NCI-H1105 (cell line): ENCODE measurements at places on chromosomes 2 and 18.

GRCh38 chr2:238786379-238786778 is 61.5 kb upstream of the TWIST2 start:
- DNase-seq = no peak

DNA sequence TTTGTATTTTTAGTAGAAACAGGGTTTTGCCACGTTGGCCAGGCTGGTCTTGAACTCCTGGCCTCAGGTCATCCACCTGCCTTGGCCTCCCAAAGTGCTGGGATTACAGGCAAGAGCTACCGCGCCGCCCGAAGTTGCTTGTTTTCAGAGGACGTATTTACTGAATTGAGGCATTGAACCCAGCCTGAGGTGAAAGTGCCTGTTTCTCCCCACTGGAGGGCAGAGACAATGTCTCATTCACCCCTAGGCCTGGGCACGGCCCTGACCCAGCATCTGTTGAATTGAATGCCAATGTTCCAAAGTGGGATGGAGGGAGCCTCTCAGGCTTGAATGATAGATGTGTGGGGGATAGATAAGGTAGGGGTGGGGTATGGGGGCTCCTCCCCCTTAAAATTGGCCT is 4.5 kb upstream of the TMBIM1 start:
- DNase-seq = no peak

DNA sequence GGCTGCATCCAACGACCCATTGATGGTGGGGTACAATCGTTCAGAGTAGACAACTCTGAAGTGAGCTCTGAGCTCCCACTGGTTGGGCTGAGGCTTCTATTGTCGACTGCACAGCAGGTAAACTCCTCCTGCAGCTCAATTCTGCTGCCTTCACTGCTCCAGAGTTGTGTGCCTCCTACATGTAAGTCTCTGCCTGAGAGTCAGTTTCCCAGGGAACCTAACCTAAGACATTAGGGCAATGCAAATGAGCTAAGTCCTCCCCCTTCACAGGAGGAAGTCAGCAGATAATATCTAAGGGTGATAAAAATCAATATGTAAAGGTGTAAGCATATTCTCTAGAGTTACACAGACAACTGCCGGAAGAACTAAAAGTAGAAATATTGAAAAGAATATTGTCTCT is 22.5 kb upstream of the ACYP2 start:
- DNase-seq = no peak

- DNase-seq = no peak
Observed at GRCh38 chr2:80545420-80546210, 241.1 kb upstream of the LRRTM1 start.

DNA sequence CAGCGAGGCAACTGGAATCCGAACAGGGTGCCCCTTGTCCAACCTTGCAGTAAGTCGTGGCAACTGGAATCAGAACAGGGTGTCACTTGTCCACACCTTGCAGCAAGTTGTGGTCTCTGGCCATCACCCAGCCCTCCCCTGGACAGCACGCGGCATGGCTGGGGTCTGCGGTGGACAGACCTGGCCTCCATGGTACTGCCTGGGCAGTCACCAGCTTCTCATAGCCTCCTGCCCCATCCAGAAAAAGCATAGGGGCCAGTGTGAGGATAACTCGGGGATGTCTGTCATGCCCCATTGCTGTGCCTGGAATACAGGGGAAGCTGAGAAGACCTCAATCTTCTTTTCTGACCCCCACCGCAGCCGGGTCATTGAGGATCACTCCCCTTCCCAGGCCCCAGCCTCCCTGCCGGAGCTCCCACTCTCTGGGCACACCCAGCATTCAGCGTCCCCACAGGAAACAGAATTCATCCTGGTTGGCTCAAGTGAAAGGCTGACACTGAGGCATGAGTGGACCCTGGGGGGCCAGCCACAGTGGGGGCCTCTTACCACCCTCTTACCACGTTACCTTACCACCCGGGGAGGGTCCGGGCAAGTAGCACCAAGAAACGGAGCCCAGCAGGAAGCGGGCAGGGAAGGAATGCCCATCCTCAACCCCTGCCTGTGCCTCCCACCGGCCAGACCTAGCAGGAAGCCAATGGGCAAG is 68.0 kb upstream of the RAB6C start:
- DNase-seq = no peak

DNA sequence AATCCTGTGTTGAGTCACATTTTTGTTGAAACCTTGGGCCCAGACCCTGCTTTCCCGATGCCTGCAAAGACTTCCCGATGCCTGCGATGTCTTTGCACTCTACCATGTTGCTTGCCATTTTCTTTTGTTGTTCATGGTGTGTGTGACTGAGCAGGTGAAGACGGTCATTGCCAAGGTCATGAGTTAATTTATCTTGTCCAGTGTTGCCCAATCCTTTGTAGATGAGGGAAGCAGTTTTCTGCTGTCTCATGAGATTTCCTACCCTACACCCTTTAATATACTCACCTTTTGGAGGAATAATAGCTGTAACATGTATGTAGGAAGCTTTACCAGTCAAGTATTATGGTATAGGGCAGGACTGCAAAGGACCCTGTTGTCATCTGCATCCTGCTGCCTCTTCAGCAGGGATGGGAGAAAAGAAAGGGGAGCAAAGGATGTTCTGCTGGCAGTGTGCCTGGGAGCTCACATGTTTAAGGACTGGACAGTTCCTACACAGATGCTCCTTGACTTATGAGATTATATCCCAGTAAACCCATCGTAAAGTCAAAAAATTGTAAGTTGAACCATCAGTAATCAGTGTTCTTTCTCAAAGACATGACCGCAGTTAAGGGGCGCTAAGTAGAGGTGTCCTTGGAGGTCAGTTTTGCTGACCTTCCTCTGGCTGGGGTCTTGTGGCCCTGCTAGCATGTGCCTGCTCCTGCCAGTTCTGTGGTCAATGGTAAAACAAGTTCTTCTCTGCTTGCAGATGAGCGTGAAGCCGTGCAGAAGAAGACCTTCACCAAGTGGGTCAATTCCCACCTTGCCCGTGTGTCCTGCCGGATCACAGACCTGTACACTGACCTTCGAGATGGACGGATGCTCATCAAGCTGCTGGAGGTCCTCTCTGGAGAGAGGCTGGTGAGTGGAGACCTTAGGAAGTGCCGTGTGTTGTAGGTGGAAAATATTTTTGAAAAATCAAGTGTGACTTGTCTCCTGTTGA is 124.8 kb upstream of the EML6 start:
- DNase-seq = no peak

DNA sequence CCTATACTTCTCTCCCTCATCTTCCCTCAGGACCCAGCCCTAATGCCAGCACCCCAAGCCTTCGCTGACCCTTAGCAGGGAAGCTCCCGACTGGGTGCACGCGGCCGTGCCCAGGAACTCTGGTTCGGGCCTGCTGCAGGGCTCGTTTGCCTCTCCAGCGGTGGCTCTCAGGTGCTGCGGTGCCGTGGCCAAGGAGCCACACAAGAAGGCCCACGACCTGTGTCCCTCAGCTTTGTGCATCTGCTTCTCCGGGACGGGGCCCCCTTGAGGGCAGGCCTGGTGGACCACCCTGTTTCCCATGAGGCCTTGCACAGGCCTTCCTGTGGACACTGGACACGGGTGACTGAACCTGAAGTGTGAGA is 17.7 kb downstream of the BOK start:
- DNase-seq = no peak

DNA sequence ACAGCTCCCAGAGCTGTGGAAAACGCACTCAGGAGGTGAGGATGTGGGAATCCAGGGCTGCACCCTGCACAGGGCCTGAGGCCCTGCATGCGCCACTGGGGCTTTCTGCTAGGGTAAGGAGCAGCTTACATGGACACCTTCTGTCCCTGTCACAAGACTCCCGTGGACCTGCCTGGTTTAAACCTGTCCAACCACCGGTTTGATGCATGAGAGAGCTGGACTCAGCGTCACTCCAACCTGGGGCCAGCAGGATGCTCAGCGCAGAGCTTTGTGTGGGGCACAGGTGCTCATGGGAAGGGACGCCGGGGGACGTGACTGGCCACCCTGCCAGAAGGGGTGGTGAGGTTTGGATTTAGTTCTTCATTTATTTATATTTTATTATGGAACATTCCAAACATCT is 24.2 kb downstream of the SNORC start:
- no peak for DNase-seq

DNA sequence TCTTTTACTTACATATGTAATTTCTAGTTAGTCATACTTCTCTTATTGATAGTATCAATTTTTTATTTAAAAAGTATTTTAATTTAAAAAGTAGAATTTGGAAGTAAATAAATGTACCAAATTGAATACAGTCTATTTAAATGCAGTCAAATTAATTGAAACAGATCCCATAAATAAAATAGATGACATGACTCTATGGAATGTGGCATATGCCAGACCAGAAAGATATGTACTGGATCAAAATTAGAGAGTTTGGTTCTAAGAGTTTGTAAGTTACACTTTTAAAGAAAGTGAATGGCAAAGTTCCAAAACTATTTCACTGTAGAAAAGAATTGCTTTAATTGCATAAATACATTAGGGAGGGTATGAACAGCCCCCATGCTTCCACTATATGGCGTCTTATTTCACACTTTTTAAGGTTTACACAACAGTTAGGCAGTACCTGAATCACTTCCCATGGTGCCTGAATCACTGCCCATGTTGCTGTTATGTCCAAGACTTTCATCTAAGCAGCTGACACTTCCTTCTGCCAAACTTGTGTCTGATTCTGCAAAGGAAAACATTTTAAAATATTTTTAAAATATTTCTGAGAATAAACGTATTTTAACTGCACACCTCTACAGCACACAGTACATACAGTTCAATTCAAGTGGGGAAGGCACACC is 25.2 kb downstream of the IFIH1 start:
- DNase-seq = no peak

DNA sequence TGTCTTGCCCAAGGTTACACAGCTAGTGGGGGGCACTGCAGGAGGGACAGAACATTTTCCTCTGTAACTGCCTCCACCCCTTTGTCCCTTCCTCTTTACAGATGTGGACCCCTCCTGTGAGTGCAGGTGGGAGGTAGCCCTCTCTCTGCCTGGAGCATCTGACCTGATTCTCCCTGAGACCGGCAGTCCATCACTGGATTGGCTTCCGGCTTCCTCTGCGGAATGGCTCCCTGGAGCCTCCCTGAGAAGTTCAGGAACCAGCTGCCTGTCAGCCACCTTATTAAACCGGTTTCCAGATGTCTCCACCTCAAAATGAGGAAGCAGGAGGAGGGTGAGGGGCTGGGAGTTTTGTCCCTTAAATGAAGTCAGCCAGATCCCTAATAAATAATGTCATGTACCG is 67.3 kb upstream of the TNP1 start:
- DNase-seq = no peak

DNA sequence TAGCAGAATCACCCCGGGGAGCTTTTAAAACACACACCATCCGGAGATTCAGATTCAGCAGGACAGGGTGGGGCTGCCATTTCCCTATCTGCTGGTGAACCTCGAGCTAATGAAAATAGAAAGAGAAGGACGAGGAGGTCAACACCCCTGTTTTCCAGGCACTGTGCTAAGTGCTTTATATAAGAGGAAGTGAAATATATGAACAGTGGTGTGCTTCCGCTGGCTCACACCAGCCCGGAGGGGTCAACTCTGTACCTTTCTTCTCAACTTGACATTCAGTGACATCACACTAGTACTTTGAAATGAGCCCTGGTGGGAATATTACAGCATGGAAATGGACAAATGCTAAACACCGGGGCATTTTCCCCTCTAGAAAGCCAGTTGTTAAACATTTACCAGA is 108.3 kb upstream of the LTBP1 start:
- DNase-seq = no peak

GRCh38 chr2:220442012-220442411 is 814.6 kb downstream of the SLC4A3 start:
- DNase-seq = no peak
